ENCODE measurements at places on chromosomes 6 and 20.

- no peak for DNase-seq
Measured at GRCh38 chr6:102137859-102138258, 744.4 kb downstream of the GRIK2 start.

GRCh38 chr6:138007014-138007472 is 100.2 kb downstream of the PERP start:
- DNase-seq, result no peak

- DNase-seq, result no peak
Measured at GRCh38 chr6:149190224-149190831, 127.2 kb upstream of the TAB2 start.

DNA sequence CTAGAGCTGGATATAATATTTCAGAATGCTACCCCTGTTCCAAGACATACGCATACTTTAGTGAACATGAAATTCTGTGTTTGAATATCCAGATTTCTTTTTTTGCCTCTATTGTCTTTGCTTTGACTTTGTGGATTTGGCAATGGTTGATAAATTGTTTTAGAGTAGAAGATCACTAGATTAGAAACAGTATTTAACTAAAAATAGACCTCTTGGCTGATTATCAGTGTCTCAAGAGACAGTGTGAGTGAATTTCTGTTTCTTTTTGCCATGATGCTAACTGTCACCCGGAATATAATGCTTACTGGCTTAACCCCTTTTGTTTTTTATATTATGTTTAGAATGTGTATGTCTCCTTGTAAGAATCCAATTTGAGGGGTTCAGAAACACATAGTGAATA is 102.5 kb downstream of the PLCB1 start:
- DNase-seq, result no peak

DNA sequence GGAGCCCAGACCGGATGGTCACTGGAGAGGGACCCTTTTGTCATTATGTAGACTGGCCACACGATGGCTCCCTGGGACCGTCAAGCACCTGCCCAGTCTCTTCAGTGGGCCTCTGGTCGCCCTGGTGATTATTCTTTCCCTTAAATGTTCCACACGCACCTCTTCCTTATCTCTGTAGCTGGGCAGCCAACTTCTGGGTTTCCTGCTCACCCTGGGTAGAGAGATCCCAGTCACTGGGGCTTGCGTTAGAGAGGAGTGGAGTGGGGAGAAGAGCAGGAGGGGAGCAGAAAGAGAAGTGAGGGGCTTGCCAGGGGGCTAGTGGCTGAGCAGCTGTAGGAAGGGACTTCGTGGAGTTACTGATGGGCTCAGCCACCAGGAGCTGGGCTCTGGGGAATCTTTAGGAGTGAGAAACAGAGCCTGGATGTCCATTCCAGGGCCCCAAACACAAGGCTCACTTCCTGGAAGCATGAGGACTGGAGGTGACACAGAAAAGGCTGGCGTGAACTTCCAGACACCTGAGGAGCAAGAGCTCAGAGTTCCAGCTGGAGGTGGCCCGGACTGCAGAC is 150.1 kb downstream of the DHX35 start:
- no peak for DNase-seq

DNA sequence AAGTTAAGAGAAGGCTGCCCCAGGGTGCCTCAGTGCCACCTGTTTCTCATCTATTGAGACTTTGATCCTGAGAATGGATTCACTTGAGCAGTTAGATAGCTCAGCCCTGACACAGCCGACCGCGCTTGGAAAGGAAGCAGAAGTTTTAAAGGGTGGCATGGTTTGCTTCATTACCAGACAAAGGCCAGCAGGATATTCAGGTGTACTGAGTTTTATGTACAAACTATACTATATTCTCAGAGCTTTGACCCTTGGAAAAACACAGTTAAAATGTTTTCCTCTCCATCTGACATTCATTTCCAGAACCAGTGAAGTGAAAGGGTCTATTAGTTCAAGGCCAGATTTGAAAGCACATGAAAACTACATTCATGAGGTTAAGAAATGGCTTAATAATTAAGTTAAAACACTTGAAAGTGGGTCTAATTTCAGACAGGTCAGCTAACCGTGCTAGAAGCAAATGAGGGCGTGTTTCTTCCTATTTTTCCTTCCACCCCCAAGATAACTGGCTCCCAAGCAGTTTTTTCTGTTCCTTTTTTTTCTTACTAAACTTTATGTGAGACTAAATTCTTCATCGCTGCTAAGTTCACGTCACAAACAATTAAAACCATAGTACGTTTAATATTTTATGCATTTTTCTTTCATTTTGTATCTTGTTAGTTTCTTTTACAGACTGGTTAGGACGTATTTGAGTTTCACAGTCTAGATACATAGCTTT is 385.3 kb upstream of the SOX4 start:
- no peak for DNase-seq

- DNase-seq, result no peak
Measured at GRCh38 chr6:168636147-168637004, 195.4 kb downstream of the SMOC2 start.

DNA sequence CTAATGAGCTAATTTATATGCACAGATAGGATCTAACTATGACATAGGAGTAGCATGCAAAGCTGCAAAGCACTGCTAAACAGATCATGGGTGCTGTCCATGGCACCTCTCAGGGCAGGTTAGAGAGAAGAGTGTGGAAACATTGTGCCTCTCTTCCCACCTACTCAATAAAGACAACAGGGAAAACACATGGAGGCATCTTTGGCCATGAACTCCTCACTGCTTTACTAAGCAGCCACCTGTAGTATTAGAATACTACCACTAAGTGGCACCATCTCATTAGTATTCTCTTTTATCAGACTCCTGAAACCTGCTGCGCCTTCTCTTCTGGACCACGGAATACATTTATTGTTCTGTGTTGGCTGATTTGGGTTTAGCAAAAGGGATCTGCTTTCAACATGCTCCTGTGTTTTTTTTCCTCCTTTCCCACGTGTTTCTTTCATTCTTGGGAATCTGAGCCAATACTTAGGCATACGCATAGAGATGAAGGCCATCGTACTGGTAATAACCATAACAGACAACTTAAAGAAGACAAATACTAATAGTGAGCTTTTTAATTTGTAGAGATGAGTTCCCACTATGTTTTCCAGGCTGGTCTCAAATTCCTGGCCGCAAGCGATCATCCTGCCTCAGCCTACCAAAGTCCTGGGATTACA is 9.4 kb upstream of the HDDC2 start:
- DNase-seq, result peak; percentile 27

DNA sequence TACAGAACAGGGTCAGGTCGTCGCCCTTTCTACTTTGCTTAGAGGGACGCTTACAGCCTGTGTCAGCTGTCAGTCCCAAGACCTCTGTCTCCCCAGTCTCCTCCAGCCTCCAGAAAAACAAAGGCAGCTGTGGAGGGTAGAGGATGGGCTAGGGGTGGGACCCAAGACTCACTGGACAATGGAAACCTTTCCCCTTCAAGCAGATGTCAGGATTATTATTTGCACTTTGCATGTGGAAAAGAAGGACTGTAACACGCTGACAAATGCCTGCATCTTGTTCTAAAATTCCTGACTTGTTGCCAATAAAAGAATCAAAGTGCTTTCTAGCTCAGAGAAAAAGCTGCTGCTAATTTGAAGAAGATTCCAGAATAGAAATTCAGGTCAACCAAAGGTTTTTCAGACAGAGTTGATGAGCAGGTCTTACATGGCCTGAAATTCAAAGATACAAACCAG is 58.7 kb downstream of the SNX5 start:
- DNase-seq, result peak; percentile 46

- no peak for DNase-seq
Measured at GRCh38 chr6:509676-510075, 118.1 kb downstream of the IRF4 start.

DNA sequence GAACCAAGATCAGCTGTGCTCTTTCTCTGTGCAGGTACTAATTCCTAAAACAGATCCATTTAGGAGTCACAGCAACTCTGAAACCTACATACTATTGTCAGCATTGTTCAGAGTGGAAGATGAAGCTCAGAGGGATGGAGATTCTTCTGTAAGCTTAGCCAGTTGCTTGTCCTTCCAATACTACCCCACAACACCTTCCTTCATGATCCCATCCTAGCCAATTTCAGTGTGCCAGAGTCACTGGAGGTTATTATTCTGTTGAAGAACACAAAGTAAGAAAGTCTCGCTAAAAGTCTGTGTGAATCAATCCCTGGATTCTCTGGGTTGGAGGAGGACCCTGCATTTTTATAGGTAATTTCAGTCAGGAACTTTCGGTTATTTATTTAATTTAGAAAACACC is 2.3 kb downstream of the POPDC3 start:
- DNase-seq, result no peak

DNA sequence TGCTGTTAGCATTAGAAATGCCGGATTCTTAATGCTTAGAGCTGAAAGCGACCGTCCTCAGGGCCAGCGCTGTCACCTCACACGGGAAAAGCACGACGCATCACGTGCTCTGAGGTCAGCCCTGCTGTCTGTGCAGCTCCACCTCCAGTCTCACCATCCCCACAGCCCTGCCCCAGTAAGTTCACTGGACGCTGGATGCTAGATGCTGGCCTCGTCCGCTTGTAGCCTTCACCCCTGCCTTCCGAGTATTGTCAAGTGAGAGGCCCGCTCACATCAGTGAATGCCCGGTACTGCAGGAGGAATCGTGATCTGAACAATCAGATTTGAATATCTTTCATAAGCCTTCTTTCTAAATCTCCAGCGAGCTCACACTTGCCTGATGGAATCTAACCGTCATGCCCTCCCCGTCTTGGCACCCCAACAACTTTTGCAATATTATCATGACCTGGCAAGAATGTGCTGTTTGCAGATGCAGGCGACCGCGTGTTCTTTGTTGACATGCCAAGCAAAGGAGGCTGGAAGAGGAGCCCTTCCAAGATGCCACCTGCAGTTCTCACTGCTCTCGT is 64.9 kb downstream of the DLL1 start:
- no peak for DNase-seq

GRCh38 chr6:44400572-44400971 is 13.1 kb downstream of the CDC5L start:
- no peak for DNase-seq

GRCh38 chr6:164991573-164991972 is 317.8 kb downstream of the C6orf118 start:
- DNase-seq, result no peak

GRCh38 chr6:1113916-1114540 is 197.9 kb upstream of the FOXQ1 start:
- DNase-seq, result no peak

DNA sequence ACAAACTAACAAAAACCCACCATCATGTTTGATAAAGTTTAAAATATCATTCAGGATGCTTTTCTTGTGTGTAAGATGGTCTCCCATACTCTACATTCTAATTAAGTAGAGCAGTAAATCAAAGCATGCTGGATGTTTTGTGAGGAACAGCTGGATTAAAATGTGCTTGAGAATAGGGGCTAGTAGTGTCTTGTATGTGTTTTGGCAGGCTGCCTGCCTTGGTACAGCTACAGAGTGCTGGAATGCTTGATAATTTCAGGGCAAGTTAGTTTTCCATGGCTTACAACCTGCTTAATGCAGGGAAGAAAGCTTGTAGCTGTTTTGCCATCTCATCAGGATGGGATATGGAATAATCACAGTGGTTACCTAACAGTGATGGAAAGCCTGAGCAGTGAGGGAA is 636.6 kb upstream of the MMS22L start:
- DNase-seq, result no peak

- DNase-seq, result no peak
Measured at GRCh38 chr6:43680308-43681200, 7.0 kb downstream of the MRPS18A start.

GRCh38 chr6:19613678-19614077 is 223.5 kb upstream of the ID4 start:
- no peak for DNase-seq

- DNase-seq, result peak; percentile 54
Measured at GRCh38 chr6:42407379-42407778, 44.3 kb downstream of the TRERF1 start.

- no peak for DNase-seq
Measured at GRCh38 chr6:78243519-78243918, 590.7 kb downstream of the MEI4 start.

DNA sequence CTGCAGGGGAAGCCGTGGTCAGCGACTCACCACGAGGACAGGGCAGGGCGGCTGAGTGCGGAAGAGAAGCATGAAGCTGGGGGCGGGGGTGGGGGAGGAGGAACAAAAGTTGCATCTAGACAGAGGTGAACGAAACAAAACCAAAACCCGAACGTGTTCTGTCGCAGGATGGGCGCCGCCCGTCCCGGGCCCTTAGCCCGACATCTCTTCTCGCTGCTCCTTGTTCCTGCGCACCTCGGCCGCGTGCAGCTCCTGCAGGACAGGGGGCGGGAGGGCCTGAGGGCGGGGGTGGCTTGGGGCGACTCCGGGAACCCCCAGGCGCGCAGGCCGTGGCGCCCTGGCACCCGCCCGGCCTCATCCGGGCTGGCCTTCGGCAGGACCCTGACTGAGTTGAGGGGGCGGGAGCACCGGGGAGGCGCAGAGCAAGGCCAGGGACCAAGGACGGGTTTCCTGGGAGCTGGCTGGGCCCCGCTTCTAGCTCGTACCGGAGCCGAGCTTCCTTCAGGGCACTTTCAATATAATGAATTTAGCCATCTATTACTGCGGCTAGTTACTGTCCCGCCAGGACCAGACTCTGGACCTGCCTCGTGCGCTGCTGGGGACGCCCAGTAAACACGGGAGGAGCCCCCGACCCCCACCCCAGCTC is 12.0 kb downstream of the STMN3 start:
- DNase-seq, result no peak

GRCh38 chr6:44166591-44167184 is 8.1 kb downstream of the CAPN11 start:
- DNase-seq, result no peak

DNA sequence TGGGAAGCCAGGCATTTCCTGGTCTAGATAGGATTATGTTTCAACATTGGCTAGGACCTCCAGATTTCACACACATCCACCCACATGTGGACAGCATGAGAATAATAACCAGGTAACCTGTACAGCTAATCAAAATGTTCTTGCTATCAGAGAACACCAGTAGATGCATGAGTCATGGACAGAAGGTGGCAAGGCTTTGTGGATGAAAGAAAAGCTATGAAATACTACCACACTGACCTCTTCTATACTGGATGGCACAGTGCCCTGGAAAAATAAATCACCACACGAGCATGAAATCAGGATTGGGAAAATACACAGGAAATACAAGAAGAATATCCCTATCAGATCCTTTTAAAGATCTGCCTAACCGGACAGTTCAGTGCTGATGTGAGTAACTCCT is 113.0 kb downstream of the GMDS start:
- DNase-seq, result no peak

GRCh38 chr20:59636766-59637370 is 32.5 kb downstream of the PHACTR3 start:
- DNase-seq, result no peak

GRCh38 chr6:22025468-22026163 is 271.2 kb downstream of the PRL start:
- peak; percentile 53 for DNase-seq

GRCh38 chr6:56807326-56807988 is 147.4 kb upstream of the BEND6 start:
- DNase-seq, result peak; percentile 51

Measured in fibroblast of skin of left biceps (primary cell).